Activated T-cell treated with anti-CD3 and anti-CD28 coated beads for 48 hours (primary cell): ENCODE measurements at places on chromosomes 4 and X.

DNA sequence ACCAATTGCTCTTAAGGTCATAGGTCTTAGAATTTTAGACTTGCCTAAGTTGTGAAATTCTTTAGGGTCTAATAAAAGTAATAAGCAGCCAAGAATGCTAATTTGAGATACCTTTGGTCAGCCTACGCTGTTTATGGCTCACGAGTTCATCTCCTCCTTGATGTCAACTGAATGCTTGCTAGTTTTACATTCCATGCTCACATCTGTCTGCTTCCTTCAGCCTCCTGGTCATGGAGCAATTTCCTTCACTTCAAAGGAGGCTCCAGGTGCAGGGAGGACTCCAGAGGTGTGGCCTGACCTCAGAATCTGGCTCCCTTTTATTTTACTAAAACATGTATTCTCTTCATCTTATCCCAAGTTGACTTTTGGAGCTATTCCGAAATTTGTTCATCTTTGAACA is 23.3 kb upstream of the LNX1 start:
- DNase-seq, result no peak

GRCh38 chrX:18674788-18675735 is 3.2 kb upstream of the RS1 start:
- DNase-seq, result peak; percentile 67

- DNase-seq, result peak; percentile 62
Measured at GRCh38 chr4:184472614-184473498, 1.5 kb downstream of the IRF2 start.

DNA sequence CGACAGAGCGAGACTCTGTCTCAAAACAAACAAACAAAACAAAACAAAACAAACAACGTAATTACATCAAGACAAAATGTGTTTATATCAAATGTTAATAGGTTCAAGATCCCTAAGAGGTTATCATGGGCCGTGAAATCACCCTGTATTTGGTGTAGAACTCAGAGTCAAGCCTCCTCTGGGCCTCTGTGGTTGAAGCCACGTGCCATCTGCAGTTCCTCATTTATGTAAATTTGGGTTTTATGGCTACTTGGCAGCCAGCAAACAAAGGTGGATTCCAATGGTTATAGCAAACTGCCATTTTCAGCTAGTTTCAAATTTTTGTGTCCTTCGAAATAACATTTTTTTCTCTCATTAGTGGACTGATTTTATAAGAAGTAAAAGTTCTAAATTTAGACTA is 16.4 kb downstream of the NSDHL start:
- no peak for DNase-seq

DNA sequence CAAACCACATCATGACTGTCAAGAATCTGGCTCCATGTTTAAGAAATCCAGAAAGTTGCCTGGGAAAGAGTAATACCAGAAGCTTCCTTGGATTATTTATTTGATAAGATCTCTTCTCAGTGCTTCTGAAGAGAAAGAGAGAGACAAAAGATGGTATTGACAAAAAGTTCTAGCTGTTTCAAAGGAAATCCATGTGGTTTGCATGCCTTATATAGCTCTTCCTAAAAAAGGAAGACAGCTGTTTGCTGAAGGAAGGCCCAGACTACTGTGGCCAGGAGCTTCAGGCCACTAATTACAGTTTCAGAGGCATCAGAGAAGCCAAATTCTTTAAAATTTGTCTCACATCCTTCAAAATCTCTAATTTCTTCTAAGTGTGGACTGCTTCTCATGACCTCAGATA is 565.2 kb upstream of the SLIT2 start:
- no peak for DNase-seq

DNA sequence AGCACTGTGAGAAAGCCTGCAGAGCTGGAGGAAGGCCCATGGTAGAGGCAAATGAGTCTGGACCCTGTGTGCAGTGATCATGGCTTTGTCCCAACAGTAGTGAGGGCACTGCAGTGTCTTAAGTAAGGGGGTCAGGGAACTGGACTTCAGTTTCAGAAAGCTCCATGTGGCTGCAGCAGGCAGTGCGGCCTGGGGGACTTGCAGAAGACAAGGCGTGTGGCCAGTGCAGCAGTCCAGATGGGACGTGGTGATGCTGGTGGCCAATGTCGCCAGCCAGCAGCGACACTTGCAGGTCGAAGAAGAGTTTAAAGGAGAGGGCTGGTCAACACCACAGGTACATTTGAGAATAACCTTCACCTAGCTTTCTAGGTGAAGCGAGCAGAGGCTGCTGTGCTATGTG is 113.4 kb downstream of the ZNF827 start:
- no peak for DNase-seq
